ENCODE measurements at places on chromosomes 7 and 10.

- DNase-seq: no peak
Measured at GRCh38 chr7:91267171-91267955, 3.1 kb downstream of the FZD1 start.

- DNase-seq: no peak
Measured at GRCh38 chr7:99041526-99041925, 102.4 kb downstream of the SMURF1 start.

DNA sequence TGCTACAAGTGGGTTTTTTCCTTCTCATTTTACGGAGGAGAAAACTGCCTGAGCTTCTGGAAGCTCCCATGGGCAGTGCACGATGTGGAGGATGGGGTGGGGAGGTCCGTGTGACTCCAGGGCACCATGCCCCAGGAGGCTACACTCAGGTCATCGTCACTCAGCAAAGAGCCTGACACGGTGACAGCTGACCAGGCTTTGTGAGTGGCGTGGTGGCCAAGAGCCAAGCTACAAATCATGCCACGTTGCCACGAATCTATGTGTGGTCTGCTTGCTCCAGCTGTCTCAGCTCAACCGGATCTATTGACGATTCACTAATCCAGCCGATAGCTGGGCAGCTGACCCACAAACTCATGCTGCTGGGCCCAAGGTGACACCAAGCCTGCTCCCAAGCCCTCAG is 27.6 kb upstream of the C10orf71 start:
- no peak for DNase-seq

- peak; percentile 82 for DNase-seq
Measured at GRCh38 chr7:139860090-139860775, 31.2 kb downstream of the TBXAS1 start.

- no peak for DNase-seq
Measured at GRCh38 chr7:151459726-151460473, 20.0 kb upstream of the CRYGN start.

DNA sequence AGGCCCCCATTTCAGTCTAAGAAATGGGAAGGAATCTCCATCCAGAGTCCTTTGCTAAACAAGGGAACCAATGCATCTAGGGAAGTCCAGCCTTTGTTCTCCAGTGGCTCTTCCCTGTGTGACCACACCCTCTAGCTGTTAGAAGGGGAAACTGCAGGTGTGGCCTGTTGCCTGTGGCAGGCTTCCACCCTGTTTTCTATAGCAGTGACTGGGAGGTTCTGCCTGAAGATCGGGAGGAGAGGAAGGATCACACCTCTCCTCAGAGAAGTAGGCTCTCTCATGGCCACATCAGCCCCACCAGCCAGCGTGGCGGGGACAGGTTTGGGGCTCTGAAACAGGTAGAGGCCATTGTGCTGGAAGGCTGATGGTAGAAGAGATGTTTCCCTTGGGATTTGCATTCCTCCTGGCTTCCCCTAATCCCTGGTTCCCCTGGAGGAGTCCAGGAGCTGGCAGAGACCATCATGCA is 47.7 kb upstream of the TRIM8 start:
- peak; percentile 66 for DNase-seq

DNA sequence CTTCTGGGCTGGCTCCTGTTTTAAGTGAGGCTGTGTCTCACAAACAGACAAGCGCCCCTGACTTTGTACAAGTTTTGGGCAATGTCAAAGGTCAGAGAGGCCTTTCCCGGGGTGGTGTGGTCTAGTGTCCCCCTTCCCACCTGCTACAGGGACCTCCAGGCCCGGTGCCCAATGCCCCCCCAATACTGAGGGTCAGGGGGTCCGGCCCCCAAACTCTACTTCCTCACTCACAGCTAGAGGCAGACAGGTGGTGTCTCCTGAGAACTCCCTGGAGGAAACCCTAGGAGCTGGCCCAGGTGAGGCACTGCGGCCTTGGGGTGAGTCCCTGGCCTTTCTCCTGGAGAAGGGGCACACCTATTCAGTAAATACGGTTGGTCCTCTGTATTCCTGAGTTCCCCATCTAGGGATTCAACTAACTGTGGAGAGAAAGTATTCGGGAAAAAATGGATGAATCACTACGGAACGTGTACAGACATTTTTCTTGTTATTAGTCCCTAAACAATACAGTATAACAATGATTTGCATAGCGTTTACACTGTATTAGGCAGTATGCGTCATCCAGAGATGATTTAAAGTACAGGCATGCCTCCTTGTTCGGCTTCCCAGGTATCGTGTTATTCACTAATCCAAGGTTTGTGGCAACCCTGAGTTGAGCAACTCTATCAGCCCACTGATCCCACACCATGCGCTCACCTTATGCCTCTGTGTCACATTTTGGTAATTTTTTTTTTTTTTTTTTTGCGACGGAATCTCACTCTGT is 308.1 kb downstream of the WDR37 start:
- DNase-seq: no peak

DNA sequence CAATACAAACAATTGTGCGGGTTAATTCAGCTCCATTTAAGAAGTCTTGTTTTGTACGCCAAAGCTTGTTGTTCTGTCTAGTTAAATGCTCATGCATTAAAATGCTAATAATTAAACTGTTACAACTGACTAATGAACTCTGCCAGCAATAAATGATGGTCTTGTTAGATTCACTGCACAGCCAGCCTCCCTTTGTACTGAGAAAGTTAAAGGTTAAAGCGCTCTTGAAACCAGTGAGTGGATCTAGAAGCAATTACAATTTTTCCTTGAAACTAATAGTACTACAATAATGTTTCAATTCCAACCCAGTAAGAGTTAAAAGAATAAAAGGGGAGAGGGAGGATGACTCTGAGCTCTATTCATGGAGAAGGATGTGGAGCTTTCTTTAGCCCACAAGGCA is 233.0 kb downstream of the EMX2 start:
- no peak for DNase-seq

- DNase-seq: no peak
Measured at GRCh38 chr10:36943544-36943943, 181.9 kb upstream of the ANKRD30A start.

DNA sequence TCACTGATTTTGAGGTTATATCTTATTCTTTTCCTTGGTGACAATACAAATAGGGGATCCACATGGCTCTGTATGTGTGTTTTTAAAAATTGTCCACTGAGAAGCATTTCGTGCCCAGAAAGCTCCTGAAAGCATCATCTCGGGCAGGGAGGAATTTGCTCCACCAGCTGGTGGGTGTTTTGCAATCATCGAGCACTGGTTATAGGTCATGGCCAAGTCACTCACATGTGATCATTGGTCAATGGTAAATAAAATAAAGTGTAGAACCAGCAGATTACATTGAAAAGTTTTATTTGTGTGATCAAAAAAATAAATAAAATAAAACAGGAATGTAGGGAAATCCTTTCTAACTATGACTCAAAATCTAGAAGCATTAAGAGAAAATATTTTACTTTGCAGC is 23.0 kb upstream of the SNX13 start:
- no peak for DNase-seq

GRCh38 chr7:16918288-16918895 is 36.6 kb upstream of the AGR3 start:
- peak; percentile 65 for DNase-seq

- no peak for DNase-seq
Measured at GRCh38 chr10:50556237-50557120, 67.3 kb downstream of the SGMS1 start.

GRCh38 chr10:110073896-110074295 is 66.1 kb downstream of the ADD3 start:
- DNase-seq: no peak

DNA sequence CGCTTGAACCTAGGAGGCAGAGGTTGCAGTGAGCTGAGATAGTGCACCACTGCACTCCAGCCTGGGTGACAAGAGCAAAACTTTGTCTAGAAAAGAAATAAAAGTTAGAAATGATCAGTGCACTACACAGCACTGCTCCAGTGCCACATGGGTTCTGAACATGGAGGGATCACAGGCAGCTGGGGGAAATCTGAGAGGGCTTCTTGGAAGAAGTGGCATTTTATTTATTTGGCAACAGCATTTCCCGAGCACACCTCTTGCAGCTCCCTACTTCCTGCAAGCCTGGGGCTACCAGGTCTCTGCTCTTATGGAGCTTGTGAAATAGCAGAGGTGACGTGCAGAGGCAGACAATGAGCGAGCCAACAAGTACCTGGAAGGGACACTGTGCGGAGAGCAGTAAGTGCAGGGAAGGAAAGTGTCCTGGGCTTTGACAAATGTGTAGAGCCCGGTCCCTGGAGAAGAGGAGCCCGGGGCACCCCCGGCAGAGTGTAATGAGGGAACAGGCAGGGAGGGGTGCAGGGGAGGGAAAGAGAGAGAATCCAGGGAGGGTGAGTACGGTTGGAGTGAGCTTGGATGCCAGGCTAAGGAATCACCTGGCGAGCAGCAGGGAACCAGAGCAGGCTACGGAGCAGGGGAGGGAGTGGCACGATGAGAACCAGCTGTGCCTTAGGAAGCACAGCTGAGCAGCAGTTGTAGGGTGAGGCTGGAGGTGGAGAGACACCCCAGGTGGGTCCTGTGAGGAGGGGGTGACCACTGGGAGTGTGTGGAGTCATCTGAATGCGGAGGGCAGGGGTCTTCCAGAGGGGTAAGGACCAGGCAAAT is 104.6 kb upstream of the CTBP2 start:
- DNase-seq: no peak

DNA sequence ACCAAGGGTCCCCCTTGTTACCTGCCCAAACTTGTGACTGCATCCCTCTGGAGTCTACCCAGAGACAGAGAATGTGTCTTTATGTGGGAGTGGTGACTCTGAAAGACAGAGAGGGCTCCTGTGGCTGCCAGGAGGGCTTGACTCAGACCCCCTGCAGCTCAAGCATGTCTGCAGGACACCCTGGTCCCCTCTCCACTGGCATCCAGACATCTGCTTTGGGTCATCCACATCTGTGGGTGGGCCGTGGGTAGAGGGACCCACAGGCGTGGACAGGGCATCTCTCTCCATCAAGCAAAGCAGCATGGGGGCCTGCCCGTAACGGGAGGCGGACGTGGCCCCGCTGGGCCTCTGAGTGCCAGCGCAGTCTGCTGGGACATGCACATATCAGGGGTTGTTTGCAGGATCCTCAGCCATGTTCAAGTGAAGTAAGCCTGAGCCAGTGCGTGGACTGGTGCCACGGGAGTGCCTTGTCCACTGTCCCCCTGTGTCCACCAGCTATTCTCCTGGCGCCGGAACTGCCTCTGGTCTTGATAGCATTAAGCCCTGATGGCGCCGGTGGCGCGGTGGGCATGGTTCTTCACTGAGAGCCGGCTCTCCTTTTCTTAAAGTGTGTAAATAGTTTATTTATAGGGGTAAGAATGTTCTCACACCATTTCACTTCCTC is 19.4 kb upstream of the SH2D4B start:
- DNase-seq: no peak

DNA sequence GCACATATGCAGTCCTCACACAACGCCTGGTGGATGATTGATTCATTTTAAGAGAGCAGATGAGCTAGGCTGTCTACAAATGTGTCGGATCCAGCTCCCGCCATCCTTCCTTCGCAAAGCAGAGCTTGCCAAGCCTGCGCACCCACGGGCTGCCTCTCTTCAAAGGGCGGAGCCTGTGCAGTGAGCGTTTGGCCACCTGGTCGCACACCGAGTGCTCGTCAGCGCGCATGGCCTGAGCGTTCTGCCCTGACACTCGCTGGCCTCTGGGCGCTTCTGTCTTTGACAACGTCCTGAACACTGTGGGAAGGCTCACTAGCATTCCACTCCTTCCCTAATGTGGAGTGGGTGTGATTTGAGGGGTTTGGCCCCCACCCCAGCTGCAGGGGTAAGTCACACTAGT is 47.1 kb upstream of the TMEM72 start:
- DNase-seq: peak; percentile 7

GRCh38 chr10:67550046-67550445 is 145.9 kb downstream of the CTNNA3 start:
- no peak for DNase-seq

DNA sequence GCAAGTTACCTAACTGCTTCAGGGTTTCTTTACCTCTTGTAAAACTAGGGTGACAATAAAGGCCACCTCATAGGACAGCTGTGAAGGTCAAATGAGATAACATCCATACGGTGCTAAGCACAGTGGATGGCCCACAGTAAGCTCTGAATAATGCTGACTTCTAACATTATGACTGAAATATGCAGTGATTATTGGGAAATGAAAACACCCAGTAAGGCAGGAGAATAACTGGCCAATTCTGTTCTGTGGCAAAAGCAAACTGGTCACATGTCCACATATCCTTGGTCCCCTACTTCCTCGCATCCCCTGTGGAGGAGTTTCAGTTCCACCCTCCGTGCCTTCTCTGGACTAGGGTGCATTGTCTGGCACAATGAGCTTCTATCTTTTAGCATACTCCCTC is 1.4 kb downstream of the CUBN start:
- DNase-seq: no peak

- DNase-seq: no peak
Measured at GRCh38 chr10:18659819-18660535, 746 bp downstream of the ARL5B start.

GRCh38 chr10:101617824-101618568 is 29.9 kb downstream of the DPCD start:
- peak; percentile 3 for DNase-seq

DNA sequence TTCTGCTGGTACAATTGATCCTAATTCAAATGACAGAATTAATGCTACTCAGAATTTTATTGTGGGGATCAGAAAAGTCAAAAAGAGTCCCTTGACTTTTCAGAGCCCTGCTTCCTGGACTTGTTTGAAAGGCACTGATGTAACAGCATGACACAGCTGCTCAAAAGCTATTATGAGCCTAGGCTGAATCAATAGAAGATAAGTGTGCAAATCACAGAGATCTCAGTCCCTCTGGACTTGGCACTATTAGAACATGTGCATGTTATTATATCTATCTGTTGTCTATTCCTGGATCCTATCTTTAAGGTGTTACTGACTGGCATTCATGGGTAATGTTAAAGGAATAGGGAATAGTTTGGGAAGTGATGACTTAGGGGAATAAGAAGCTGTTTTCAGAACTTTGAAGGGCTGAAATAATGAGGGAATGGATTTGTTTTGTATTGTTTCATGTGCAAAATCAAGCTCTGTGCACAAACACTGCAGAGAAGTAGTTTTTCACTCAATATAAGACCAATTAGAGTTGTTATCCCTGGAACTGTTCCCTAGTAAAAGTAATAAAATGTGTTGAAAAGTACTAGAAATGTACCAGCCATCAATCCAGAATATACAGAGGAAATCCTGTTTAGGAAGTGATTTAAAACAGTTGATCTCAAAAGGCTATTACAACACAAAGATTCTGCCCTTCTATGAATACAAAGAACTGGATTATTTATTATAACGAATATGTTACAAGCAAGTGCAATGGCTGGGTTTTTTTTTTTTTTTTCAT is 814.9 kb upstream of the C7orf33 start:
- no peak for DNase-seq
